Ascending aorta (tissue), 2 donors: ENCODE measurements at places on chromosomes 4 and X. TPM values are rescaled to one million over a fixed set of nuclear protein-coding genes. Genes with fewer than 3 reads are reported as not detected.

DNA sequence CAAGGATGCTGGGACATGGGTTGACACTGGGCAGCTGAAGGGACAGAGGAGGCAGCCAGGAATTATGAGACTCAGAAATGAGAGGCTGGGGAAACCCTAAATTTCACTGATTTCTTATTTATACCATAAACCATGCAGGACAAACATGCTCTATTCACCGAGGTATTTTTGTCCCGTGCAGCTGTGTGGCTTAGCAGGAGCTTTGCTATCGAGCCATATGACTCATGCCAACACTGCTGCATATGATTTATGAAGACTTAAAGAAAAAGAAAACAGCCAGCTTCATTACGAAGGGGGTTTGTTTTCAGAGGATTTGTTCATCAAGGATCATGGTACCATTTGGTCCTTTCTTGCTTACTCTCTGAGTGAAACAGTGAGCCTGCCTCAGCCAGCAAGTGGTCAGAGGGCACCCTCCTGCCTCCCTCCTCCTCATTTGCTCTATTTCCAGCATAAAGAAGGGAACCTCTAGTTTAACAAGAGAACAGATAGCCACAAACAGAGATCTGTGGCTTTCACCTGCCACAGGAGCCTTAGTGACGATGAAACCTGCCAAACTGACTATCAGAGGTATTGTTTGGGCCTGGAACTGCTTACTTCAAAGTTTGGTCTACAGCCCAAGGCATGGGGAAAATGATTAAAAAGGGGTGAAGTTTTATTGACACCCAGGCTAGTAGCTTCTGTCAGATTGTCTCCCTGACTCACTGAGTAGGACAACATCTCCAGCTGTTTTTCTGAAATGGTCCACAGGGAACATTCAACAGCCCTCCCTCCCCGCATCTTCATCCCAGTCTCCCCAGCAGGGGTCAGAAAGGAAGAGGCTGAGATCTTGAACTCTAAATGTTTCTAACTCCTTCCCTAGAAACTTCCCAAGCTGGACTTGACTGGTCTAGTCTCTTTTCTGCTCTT lies 80.1 kb upstream of the MAML3 start:
- no peak for DNase-seq

The C4orf36 gene
- not detected for total RNA-seq

DNA sequence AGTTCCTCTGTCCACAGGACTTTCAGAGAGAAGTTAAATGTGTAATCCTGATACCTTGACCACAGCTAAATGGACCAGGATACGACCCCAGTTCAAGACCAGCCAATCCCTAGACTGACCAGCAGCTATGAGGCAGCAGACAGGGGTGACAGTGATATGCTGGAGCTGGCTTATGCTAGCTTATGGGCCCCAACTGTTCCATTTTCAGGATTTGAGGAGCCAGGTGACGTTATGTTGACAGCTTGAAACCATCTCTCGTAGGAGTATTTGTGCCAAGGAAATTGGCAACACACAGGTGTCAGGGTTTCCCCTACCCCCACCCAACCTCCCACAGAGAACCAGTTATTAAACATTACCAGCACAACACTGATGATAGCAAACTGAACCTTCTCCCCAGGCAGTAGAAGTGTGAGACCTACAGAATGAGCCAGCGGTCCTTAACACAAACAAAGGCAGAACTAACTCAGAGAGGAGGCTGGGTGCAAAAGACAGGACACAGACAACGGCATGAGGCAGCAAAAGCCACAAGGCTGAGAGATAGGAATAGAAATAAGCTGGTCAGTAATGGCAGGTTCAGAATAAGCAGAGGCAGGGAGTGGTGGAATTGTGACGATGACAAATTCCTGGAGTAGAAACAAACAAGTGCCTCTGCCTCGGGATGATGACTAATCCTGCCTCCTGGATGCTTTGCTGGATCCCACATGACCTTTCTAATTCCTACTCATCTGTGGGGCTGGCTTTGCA lies 85.6 kb upstream of the CPEB2 start:
- DNase-seq, result no peak

The EIF1AX gene
- 29.3 TPM for total RNA-seq

The SHROOM4 gene
- 25.3 TPM for total RNA-seq

- no peak for DNase-seq
These were observed 145.6 kb downstream of the ARX start for GRCh38 chrX:24870143-24870542.

The OPRPN gene
- total RNA-seq, result not detected

The SCML2 gene
- total RNA-seq, result 0.64 TPM

The ANXA3 gene
- 5.5 TPM for total RNA-seq

The NAT8L gene
- not detected for total RNA-seq

DNA sequence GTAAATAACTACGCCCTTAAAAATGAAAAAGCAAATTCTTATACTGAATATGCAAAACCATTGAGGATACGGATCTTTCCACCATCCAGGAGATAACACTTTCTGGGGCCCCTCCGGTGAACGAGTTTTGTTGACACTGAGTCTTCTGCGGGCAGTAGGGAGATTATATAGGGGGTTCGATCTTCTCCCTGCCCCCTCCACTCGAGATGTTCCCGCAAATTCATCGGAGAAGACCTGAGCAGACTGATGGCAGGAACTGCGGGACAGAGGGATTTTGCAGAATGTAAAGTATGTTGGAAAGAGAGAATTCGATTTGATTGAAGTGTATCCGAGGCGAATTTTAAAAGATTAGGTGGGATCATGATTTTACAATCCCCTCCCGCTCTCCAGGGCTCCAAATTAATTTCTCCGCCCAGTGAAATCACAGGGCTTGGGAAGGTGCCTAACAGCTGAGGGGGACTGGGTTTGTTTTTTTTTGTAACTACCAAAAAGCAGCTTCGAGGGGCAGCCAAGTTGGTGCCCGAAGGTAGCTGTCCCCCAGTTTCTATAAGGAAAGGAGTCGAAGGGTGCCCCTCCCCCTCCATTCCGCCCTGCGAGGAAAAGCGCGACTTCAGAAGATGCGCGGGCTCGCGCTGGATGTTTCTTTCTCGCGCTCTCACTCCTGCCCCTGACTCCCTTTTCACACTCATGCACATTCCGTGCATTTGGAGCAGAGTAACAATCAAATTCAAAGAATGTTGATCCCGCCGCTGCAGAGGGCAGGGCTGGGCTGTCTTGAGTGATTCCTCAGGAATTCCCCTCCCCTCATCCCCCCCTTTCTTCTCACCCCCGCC lies 1.2 kb downstream of the TMEM255A start:
- DNase-seq, result no peak

DNA sequence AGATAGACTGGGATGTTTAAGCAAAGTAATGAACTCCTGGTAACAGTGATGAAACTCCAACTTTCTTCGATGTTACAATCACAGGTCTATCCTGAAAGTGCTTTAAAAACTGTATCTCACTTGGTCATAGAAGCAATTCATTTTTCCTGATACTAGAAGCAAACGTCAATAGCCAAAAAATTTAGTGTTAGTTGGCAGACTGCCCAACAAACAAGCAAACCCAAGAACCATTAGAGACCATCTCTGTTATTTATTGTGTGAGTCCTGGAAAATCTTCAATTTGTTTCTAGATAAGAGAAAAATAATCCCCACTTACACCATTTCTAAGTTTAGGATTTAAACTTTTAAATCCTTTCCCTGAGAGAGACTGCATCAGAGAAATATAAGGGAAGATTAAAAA lies 553.9 kb downstream of the INPP4B start:
- DNase-seq, result no peak

DNA sequence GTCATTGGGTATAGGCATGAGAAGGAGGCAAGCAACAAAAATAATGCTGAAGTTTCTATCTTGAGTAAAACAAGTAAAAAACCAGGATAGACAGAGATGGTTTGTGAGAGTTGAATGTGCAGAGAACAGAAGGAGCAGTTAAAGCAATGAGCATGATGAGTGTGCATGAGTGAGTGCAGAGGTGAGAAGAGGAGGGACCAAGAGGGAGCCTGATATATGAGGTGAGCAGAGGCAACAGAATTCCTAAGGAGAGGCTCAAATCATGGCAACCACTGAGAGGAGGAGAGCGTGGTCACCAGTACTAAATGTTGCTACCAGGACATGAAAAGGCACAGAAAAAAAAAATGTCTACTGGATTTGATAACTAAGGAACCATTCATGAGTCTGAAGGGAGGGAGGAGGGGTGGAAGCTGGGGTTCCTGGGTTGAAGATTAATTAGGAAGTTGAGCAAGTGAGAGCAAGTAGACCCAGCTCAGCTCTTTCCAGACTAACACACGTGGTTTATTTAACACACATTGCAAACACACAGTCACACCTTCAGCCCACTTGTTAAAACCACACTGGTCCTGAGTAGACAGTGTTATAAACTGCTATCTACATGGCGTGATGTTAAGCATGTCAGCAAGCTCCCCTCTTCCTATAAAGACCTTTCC lies 69.0 kb upstream of the IQCM start:
- no peak for DNase-seq

- DNase-seq, result peak; percentile 75
These were observed 24.6 kb upstream of the TBL1X start for GRCh38 chrX:9440116-9440844.

The ERAS gene
- not detected for total RNA-seq

DNA sequence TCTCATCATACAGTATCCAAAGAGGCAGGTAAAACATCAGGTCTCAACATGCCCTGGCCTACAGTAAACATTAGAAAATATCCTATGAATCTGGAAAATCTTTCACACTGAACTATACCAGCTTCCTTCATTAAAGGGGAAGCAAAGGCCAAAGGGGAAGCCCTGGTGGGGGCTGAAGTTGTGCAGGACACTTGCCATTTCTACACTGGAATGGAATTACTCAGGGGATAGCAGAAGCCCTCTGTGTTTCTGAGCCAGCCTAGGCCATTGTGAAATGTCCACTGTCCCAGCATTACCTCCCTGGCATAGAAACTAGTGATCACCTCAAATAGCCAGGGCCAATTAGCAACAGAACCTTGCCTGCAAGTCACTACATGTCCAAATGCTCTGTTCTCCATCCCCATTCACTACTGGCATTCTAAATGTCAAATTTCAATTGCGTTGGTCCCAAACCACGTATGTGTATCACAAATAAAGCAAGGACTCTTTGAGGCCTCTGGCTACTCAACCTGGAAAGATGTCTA lies 429.9 kb downstream of the AFF2 start:
- DNase-seq, result no peak

GRCh38 chr4:24912252-24913118 lies at the start of gene CCDC149:
Gene CCDC149, minus strand, starts transcription at chr4:24913042. Its CDS starts 178 bp downstream, at chr4:24912864.
- DNase-seq, result peak; percentile 83

- DNase-seq, result no peak
These were observed 142.8 kb downstream of the ENPP6 start for GRCh38 chr4:184074677-184075388.

DNA sequence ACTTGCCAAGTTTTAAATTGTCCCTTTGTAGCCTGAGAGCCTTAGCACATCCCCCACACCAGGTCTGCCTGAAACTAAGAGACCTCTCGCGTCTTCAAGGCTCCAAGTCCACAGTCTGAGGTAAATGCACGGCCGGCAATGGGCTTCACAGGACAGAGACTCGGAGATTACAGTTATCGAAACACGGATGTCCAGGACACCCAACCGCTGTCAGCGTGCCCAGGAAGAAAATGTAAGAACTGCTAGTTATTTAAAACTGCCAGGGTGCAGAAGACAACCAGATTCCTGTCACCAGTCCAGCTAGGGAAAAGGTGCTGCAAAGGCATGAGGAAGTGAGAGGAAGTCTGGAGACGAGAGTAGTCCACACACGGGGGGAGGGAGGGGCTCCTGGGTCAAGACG lies 28.9 kb downstream of the ZNF827 start:
- no peak for DNase-seq

The SOWAHD gene
- not detected for total RNA-seq

The CXorf65 gene
- total RNA-seq, result not detected

The PRDM8 gene
- total RNA-seq, result not detected

DNA sequence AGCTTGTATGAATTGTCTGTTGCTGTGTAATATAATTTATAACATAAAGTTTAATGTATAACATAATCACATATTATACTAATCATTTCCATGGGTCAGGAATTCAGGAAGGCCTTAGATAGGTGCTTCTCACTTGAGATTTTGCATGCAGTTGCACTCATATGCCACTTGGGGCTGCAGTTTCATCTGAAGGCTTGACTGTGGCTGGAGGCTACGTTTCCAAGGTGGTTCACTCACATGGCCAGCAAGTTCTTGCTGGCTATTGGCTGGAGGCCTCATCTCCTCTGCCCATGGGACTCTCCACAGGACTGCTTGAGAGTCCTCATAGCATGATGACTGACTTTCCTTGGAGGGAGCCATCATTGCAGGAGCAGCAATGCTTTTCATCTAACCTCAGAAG lies 53.4 kb upstream of the STX18 start:
- DNase-seq, result no peak

- DNase-seq, result no peak
These were observed 101.8 kb downstream of the NEK1 start for GRCh38 chr4:169510617-169511016.

GRCh38 chrX:123060986-123061385 lies 123.1 kb upstream of the GRIA3 start:
- DNase-seq, result no peak

DNA sequence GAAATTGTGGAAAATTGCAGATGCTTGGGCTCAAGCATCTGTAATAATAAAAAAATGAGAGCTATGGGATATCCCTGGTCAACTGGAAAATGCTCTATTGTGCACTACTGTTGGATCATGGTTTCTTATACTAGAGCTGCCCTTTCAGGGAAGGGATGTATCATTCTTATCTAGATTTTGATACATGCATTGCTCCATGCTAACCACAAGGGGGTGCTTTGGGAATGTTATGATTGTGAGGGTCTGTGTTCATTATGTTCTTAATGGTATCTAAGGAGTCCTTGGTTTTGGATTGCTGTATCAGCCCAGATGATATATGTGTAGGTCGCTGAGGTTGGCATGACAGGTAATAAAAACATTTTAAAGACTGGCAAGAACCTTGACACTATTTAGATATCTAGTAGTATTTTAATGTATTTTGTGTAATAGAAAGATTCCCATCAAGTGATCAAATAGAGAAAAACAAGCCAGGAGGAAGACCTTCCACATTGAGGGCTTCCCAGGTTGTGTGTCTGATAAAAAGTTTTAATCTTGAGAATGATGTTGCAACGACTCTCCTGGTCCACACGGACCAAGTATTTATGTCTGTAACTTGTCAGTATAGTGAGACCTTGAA lies 49.2 kb upstream of the TLR2 start:
- DNase-seq, result no peak
